ENCODE measurements at places on chromosomes 2 and 18.

DNA sequence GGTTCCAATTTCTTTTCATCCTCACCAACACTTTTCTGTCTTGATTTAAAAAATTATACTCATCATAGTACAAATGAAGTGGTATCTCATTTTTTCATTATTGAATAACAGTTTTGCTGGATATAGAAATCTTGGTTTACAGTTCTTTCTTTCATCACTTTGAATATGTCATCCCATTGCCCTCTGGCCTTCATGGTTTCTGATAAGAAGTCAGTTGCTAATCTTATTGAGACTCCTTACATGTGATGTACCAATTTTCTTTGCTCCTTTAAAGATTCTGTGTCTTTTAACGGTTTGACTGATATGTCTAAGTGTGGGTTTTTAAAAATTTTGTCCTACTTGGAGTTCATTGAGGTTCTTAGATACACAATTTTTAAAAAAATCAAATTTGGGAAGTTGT lies 35.0 kb downstream of the SLC3A1 start:
- DNase-seq, result no peak

DNA sequence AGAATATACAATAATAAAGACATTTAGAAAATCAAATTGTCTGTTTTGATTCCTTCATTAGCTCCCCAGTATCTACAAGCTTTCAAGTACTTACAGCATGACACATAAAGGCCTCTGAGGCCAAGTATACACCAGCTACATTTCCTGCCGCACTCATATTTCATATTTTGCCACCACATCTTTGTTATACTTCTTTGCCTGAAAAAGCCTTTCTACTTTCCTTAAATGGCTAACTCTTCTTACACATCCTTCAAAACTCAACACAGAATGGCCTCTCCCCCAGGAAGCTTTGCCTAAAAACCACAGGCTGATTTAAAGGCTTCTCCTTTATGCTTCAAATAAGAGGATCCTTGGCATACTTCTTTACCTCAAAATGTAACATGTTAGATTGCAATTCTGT lies 4.5 kb downstream of the STK17B start:
- no peak for DNase-seq

DNA sequence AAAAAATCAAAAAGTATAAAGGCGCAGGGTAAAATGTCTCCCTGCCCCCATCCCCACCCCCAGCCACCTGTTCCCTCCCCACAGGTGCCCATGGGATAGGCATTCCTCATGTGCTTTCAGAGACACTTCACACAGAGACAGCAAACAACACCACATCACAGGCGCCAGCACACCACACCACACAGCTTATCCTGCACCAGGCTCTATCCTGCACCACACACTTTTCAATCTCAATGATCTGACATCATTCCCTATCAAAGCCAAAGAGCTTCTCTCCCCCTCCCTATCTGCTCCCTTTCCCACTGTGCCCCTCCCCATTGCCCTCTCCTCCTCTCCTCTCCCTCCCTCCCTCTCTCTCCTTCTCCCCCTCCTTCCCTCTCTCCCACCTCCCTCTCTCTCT lies 15.5 kb downstream of the FAM178B start:
- DNase-seq, result no peak

DNA sequence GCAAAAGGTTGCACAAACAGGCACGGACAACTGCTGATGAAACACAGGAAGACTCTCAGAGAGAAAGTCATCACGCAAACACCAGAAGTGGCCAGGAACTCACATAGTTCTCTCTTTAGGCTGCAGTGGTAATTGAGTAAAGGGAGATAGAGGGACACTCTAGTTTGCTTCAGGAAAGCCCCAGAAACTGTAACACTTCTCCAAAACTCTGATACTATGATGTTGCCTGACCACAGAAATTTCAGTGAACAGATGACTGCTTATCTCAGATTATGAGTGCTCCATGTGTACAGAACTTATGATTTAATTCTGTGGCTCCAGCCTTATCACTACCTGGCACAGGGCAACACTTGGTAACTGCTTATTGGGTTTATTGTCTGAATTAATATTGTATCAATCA lies 311.5 kb upstream of the GYPC start:
- DNase-seq, result no peak

DNA sequence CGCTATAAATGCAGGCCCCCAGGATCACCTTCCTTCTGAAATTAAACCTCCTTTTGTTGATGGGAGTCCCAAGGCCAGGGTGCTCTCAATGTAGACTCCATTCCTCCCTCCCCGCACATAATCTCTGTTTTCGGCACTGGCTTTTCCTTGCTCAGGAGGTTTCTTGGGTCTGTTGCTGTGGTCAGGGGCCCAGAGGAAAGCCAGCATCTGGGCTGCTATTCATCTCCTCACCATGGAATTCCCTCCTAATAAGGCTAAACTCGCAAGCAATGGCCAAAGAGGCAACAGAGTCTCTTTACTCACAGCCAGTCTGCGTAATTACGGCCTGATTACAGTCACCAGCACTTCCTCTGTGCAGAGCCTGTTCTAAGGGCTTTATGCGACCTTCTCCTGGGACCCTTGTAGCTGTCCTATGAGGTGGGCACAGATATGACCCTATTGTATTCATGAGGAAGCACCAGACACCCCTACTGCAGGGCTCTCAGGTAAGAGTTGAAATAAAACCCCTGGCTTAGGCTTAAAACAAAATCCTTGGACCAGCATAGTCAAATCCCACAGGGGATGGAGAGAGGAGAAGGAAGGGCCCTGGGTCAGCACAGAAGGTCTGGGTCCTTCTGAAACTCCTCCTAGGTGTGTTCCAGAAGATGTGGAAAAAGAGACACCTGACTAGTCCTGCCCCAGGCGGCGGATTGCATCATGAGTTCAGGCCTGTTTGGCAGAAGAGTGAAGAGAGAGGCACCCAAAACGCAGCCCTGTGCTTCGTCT lies 105.0 kb upstream of the SH3BP4 start:
- DNase-seq, result no peak

- no peak for DNase-seq
Observed at GRCh38 chr2:230721712-230722111, 9.1 kb downstream of the CAB39 start.

Data from lower lobe of right lung (tissue), 2 donors.